ENCODE measurements at places on chromosomes 13 and 19.

- no peak for DNase-seq
Observed at GRCh38 chr13:39232401-39232980, 194.2 kb downstream of the NHLRC3 start.

DNA sequence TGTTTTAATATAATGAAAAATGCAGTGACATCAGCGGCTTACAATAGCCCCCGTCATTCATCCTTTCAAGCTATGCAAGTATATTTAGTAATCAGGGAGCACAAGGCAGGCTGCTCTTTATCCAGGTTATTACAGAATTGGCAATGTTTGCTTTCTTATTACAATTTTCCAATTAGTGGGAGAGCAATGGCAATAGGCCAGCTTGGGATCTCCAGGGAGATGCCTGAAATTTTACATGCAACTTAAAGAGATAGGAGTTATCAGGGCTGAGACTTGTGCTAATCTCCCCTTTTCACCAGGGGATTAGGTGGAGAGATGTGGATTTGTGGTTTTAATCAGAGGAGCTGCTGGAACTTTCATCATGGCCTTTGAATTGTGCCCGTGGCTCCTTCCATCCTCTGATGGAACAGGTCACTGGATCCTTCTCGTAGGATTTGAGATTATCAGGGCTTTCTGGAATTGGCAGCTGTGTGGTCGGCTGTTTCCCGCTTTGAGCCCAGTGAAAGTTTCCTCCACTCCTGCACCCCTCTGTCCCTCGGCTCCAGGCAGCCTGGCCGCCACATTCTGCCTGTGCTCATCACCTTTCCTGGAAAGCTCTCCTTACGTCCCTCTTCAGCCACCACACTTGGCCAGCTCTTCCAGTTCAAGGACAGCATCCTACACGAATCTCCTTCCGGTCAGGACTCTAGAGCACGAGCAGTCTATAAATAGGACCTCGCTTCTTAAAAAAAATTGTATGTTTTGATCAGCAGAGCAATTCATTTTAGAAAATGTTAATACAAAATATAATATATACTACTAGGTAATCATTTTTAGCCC lies 47.0 kb downstream of the CBY2 start:
- no peak for DNase-seq

DNA sequence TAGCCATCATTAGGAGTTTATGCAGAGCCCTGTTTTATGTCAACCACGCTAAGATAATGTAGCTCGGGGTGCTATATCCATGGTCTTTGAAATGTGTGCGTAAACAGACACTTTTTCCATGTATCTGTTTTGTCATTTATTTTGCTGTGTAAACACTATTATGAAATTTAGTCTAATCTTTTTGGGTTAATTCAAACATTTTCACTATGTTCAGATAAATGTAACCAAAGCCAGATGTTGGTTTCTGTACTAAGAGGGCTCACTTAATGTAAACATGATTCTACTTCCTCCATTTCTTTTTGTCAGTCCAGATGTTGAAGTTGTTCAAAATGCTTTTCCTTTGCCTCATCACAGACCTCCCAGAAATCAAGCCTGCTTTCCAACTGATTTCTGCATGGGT lies 499.5 kb upstream of the GPC6 start:
- DNase-seq = no peak

- DNase-seq = no peak
Observed at GRCh38 chr19:55809381-55810058, 22.3 kb downstream of the NLRP11 start.

DNA sequence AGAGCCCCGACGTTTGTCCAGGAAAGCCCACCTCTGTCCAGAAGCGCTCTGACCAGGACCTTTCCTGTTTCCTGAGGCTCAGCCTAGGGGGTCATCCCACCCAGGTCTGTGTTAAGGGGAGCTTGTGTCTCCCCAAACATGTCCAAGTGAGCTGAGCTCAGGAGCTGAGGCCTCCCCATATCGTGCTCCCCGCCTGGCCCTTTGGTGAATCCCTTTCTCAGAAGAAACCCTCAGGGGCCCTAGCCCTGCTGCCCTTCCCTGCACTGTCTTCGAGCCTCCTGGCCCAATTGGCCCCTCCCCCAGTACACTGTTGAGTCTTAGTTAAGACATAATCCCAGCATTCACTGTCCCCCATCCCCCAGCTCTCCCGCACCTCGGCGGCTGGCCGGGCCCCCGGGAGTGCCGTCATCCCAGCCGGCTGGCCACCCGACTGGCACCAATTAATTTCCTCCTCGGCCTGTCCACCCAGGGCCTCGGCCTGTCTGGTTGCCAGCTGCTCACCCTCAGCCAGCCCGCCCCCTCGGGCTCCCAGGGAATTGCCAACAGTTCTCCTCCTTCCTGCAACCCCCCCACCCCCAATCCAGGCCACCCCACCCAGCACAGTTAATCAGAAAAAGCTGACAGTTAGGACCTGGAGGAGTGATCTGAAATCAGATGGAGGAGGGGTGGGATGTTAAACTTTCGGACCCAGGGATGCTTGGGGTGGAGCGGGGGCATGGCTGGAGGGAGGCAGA lies 13.6 kb downstream of the IER2 start:
- no peak for DNase-seq

- no peak for DNase-seq
Observed at GRCh38 chr19:49749771-49750170, 13.3 kb downstream of the TSKS start.

All from stimulated activated CD8-positive, alpha-beta memory T cell treated with anti-CD3 and anti-CD28 coated beads, Interleukin-12 subunit alpha, Interleukin-12 subunit beta, amount 100 ng/mL, for 4 hours (primary cell).